ENCODE measurements at places on chromosomes 5 and 9.

- DNase-seq = no peak
These were observed 15.9 kb upstream of the CDC20B start for GRCh38 chr5:55188656-55189540.

- no peak for DNase-seq
These were observed 137.4 kb downstream of the CD180 start for GRCh38 chr5:67058998-67059743.

GRCh38 chr9:98580956-98581355, 127.8 kb downstream of the GABBR2 start:
- no peak for DNase-seq

DNA sequence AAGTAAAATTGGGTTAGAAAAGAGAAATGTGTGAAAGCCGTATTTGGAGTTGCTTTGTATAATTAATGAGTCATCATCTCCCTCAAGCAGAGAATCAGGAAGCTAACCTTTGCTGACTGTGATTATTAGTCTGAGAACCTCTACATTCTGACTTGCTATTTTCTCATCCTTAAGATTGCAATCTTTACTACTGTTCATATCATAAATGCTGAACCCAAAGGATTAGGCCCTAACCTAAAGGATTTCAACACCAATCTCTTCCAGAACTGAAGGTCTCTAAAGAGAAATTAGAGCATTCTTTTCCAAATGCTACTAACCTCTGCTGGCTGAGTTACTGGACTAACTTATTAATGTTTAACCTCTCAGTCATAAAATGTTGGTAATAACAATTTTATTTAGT, 538.1 kb upstream of the MEF2C start:
- no peak for DNase-seq

GRCh38 chr5:148060881-148061280, 2.9 kb upstream of the SPINK5 start:
- DNase-seq = no peak

DNA sequence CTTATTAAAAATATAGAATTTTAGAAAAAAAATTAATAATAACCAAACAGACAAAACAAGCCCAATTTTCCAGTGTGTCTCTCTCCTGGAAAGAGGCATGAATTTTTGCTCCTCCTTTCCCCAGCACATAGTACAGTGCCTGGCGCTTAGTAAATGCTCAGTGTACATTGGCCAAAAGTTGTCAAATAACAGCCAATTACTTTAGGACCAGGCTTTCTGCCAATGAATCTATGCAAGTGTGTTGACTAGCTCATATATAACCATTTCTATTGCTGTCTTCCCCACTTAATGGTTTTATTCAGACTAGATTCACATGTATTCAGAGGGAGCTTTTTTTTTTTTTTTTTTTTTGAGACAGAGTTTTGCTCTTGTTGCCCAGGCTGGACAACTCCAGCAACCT, 120.1 kb upstream of the CD180 start:
- DNase-seq = no peak

- DNase-seq = no peak
These were observed 54.0 kb upstream of the TNC start for GRCh38 chr9:115171921-115172388.

- DNase-seq = no peak
These were observed 32.8 kb upstream of the TGFBI start for GRCh38 chr5:135995976-135996375.

DNA sequence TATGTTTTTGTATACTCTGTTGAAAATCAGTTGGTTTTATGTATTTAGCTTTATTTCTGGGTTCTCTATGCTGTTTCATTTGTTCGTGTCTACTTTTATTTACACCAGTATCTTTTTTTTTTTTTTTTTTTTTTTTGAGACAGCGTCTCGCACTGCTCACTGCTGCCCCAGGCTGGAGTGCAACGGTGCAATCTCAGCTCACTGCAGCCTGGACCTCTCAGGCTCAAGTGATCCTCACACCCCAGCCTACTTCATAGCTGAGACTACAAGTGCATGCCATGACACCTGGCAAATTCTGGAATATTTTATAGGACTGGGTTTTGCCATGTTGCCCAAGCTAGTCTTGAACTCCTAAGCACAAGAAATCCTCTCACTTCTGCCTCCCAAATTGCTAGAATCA, 869.4 kb upstream of the CDH6 start:
- no peak for DNase-seq

- no peak for DNase-seq
These were observed 363.3 kb upstream of the RPS23 start for GRCh38 chr5:82641331-82642003.

DNA sequence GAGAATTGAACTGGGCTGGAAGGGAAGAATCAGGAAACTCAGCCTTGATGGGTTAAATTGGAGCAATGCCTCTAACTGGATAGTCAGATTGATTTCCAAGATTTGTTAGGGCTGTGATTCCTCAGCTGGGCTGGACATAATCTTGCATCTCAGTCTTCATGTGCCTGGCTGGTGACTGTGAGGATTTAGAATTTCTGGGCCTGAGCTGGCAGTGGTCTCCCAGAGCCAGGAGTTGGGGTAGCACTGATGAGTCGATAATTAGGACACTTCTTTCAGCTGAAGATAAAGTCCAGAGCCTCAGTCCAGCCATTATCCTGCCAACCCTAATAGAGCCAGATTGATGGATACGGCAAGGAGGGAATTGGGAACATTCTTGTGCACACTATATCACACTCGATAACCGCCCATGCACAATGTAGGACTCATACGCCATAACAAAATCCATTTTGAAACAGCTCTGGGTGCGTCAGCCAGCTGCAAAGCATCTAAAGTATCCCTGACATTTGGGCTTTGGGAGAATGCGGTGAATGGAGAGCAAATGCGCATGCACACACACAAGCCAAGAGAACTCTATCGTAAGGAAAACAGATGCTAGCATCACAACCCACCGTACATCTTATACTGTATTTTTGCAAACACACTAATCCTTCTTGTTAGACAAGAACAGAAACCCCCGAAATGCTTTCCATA, 405.1 kb upstream of the KLF4 start:
- no peak for DNase-seq

GRCh38 chr5:40278881-40279280, 400.8 kb upstream of the PTGER4 start:
- DNase-seq = no peak

Data from T follicular helper cell (primary cell).